ENCODE measurements at places on chromosomes 7 and 10. TPM values are rescaled to one million over a fixed set of nuclear protein-coding genes. Genes with fewer than 3 reads are reported as not detected.

DNA sequence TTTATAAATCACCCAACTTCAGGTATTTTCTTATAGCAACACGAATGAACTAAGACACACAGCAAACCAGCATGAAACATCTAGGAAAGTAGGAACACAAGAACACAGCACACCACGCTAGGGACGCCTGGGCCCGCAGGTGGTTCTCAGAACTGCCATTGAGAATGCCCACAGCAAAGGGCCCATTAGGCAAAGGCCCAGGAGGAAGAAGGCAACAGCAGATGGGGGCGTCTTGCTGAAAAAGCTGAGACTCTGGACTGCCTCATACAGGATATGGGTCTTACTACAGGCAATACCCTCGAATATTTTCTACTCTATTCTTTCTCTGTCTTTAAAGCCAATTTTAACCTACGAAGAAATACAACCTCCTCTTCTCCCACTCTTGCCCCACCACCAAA, 77.3 kb downstream of the PARD3 start:
- H3K4me1 ChIP-seq, result no peaks in the 10 kb centered on the region
- DNase-seq, result no peak
- peaks cover 15% of the 10 kb centered on the region for H3K27me3 ChIP-seq

- no peaks in the 10 kb centered on the region for H3K27me3 ChIP-seq
- H3K27ac ChIP-seq, result no peak overlapping the region
- H3K36me3 ChIP-seq, result no peaks in the 10 kb centered on the region
- no peaks in the 10 kb centered on the region for H3K4me1 ChIP-seq
Observed at GRCh38 chr10:83572036-83572435, 567.3 kb upstream of the GHITM start.

DNA sequence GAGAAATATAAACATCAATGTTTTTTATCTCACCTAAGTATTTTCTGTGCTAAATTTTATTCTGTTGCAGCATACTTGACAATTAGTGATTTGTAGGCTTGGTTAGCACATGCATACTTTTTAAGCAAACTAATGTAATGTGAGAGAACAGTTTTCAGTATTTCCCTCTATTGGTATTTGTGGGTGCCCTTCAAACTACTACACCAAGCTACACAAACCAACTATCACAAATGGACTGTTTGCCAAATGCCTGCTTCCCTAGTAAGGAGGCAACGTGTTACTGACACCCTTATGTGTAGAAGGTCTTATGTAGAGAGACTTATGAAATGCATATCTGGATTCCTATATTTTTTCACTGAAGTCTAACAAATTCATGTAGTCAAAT, 98.4 kb upstream of the FZD1 start:
- H3K4me1 ChIP-seq, result peaks cover 4% of the 10 kb centered on the region
- no peaks in the 10 kb centered on the region for H3K36me3 ChIP-seq
- H3K27me3 ChIP-seq, result no peaks in the 10 kb centered on the region

DNA sequence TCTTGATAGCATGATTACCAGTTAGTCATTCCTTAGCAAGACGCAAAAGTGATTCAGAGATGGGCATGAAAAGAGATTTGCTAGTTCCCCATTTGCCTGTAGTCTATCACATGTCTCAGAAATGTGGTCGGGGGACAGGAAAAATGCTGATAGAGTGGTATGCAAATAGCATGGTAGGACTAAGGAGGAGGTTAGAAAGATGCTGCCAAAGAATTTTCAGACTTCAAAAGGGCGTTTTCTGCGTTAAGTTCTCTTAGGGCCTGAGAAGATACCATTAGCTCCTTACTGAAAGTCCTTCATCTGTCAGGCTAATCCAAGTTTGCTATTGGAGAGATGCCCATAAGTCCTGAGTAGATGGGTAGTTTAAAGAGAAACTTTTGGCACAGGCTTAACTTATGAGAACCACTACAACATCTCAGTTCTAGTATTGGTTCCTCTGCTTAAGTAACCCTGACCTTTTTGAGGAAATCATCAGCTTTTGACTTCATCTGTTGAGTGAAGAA, 2.7 kb downstream of the CALD1 start:
- no peaks in the 10 kb centered on the region for H3K4me1 ChIP-seq
- no peak for DNase-seq
- no peaks in the 10 kb centered on the region for H3K27me3 ChIP-seq
- H3K36me3 ChIP-seq, result no peaks in the 10 kb centered on the region
- H3K4me3 ChIP-seq, result no peak overlapping the region
- H3K27ac ChIP-seq, result peak overlapping the region; percentile 68

DNA sequence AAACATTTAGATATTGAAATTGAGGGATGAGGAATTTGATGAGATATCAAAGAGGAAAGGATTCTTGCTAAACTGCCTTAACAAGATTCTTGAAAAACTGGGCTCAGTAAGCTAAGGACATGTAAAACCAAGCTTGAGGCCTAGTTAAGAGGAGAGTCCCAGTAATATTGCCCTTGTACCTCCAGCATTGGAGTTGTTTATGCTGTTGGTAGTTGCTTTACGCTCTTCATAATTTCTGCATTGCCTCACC, 156.1 kb upstream of the TRIM24 start:
- no peaks in the 10 kb centered on the region for H3K36me3 ChIP-seq
- DNase-seq, result no peak
- no peaks in the 10 kb centered on the region for H3K27me3 ChIP-seq
- H3K4me1 ChIP-seq, result no peaks in the 10 kb centered on the region

- no peak overlapping the region for H3K27ac ChIP-seq
- no peaks in the 10 kb centered on the region for H3K4me1 ChIP-seq
- H3K36me3 ChIP-seq, result no peaks in the 10 kb centered on the region
Observed at GRCh38 chr7:47888371-47889265, 59.6 kb downstream of the PKD1L1 start.

GRCh38 chr10:125775491-125776106, at the start of gene MMP21:
Gene MMP21 (minus strand): TSS chr10:125775821. CDS start chr10:125775821, 0 bp downstream.
- no peak within 1 kb of the TSS for H3K4me3 ChIP-seq
- peaks cover 21% of the 10 kb centered on the region for H3K27me3 ChIP-seq
- H3K4me1 ChIP-seq, result no peaks in the 10 kb centered on the region
- no peak for DNase-seq
- no peaks in the 10 kb centered on the region for H3K36me3 ChIP-seq

DNA sequence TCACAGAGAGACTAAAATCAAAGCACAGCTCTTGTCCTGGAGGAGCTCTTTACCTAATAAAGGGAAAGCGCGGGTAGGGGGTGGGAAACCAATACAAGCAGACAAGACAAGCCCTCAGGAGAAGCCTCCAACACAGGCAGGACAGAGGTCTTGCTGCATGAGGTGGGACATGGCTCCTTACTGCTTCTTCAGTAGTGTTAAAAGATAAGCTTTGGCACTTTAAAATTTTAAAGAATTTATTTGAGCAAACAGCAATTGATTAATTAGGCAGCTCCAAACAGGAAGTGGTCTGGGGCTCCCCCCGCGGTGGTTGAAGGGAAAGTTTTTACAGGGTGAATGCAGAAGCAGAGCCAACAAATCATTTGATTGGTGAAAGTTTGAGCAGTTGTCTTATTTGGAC, 50.3 kb upstream of the MACC1 start:
- H3K27ac ChIP-seq, result no peak overlapping the region
- DNase-seq, result peak; percentile 47
- no peaks in the 10 kb centered on the region for H3K27me3 ChIP-seq
- no peaks in the 10 kb centered on the region for H3K4me1 ChIP-seq

GRCh38 chr7:53229202-53229601, 193.8 kb downstream of the POM121L12 start:
- no peak overlapping the region for H3K4me3 ChIP-seq
- H3K4me1 ChIP-seq, result no peaks in the 10 kb centered on the region
- H3K27ac ChIP-seq, result no peak overlapping the region
- no peak for DNase-seq

GRCh38 chr10:77359950-77360520, 277.6 kb downstream of the KCNMA1 start:
- H3K4me1 ChIP-seq, result no peaks in the 10 kb centered on the region
- no peaks in the 10 kb centered on the region for H3K27me3 ChIP-seq
- no peak overlapping the region for H3K27ac ChIP-seq
- no peak overlapping the region for H3K4me3 ChIP-seq
- no peak for DNase-seq
- no peaks in the 10 kb centered on the region for H3K36me3 ChIP-seq

Gene MYO3A
- 0.30 TPM for polyA plus RNA-seq

Gene EGFR
- 1.6 TPM for polyA plus RNA-seq

Gene TMEM236
- 0.22 TPM for polyA plus RNA-seq

Measured in spleen (tissue), 13 donors.